NCI-H774 (cell line): ENCODE measurements at places on chromosomes 3 and 15.

GRCh38 chr3:101102678-101103296 lies 109.6 kb upstream of the ABI3BP start:
- no peak for DNase-seq

DNA sequence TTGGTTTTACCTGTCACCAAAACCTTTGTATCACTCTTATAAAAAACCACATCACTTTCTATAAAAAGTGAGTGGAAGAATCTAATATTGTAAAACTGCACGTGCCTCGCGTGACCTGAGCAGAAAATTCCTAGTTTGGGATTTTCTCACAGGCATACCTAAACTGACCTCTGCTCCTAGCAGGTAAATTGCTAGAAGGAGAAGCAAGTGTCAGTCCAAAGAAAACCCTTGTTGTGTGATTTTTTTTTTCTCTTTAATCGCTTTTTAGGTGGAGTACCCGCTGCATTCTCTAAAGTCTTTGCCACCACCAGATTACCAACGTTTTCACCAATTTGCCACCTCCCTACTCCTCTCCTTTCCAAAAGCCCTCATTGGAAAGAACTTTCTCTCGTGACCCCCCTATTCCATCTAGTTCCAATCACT lies 534 bp upstream of the UBE2E1 start:
- no peak for DNase-seq

- no peak for DNase-seq
Observed at GRCh38 chr15:71109905-71110304, 5.4 kb upstream of the THSD4 start.

DNA sequence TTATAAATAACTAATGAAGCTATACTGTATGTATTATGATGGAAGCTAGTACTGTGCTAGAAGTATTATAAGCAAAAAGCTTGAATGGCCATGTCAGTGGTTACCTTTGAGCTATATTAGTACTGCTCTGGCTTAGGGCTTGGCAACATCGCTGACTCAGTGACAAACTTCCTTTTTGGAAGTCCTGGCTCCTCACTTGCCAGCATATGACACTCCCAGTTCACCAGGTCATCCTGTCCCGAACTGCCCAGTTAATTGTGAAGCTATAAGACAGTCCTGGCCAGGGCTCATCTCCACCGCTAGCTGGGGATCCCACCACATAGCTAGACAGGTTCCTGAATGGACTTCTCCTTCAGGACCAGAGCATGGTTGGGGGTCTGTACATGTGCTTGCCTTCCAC lies 31.9 kb downstream of the RAB8B start:
- DNase-seq, result no peak

DNA sequence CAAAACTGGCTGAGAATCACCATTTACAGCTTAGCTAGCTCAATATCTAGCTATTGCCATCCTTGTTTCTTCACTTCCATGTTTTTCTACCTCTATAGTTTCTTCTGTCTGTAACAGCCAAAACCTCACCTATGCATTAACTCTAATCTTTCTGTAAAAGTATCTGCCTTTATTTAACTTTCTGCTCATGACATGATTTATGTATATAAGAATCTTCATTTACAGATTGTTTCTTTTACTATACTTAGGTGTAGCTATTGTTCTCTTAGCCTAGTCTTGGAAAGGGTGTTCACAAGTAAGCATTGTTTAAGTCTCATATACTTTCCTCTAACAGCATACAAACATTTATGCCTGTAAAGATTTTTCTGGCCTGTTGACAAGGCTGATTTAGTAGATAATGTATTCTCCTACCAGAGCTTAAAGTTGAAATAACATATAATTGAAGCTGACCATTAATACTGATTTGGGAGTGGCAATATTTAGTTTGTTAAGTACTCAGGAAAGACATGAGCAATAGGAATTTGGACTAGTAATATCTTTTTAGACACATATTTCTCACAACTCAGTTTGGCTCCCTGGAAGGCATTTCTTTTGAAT lies 9.4 kb downstream of the FILIP1L start:
- DNase-seq, result no peak

- no peak for DNase-seq
Observed at GRCh38 chr3:171844873-171845272, 1.7 kb downstream of the TMEM212 start.

DNA sequence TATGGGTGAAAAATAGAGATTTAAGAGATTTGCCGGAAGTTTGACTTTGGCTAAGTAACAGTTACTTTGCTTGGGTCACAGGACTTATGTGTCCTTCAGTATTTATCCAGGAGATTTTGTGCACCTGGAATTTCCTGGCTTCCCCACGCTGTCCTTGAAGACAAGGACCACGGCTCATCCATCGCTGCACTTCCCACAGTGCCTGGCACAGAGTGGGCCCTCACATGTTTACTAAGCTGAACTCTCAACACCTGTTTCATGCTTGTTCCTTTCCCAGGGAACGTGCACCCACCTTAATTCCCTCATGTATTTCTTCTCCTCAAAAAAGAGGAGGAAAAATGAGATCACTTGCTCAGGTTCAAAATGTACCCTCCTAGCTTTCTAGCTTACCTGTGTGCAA lies 32.0 kb downstream of the CA12 start:
- no peak for DNase-seq

- peak; percentile 15 for DNase-seq
Observed at GRCh38 chr15:66251790-66252684, 1.5 kb downstream of the MEGF11 start.

DNA sequence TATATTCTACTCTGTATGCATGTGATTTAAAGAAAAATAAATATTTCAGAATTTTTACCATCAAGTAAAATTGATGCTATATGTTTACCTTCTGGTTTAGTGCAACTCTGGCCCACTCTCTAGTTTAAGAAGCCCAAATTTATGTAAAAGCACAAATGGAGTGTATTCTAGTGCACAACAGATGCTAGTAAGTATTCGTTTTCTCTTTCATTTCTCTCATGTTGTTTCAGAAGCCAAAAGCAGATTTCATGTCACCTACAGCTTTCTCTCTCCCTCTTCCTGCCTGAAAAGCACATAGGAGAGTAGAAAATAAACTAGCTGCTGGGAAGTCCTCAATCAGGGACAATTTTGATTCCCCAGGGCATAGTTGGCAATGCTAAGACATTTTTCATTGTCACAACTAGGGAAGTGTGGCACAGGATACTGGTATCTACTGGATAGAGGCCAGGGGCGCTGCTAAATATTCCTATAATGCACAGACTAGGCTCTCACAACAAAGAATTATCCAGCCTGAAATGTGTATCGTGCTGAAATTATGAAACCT lies 147.4 kb upstream of the ARHGEF26 start:
- DNase-seq, result no peak

- no peak for DNase-seq
Observed at GRCh38 chr3:148950806-148951205, 40.5 kb upstream of the GYG1 start.

- DNase-seq, result no peak
Observed at GRCh38 chr15:78048628-78048920, 28.9 kb downstream of the TBC1D2B start.

- DNase-seq, result no peak
Observed at GRCh38 chr3:95408464-95408862, 1345.6 kb downstream of the NSUN3 start.

- no peak for DNase-seq
Observed at GRCh38 chr15:40183636-40184463, 23.0 kb downstream of the BUB1B start.

GRCh38 chr3:110070161-110070916 lies 733.0 kb upstream of the DPPA4 start:
- DNase-seq, result no peak
